ENCODE measurements at places on chromosomes 12 and 14.

DNA sequence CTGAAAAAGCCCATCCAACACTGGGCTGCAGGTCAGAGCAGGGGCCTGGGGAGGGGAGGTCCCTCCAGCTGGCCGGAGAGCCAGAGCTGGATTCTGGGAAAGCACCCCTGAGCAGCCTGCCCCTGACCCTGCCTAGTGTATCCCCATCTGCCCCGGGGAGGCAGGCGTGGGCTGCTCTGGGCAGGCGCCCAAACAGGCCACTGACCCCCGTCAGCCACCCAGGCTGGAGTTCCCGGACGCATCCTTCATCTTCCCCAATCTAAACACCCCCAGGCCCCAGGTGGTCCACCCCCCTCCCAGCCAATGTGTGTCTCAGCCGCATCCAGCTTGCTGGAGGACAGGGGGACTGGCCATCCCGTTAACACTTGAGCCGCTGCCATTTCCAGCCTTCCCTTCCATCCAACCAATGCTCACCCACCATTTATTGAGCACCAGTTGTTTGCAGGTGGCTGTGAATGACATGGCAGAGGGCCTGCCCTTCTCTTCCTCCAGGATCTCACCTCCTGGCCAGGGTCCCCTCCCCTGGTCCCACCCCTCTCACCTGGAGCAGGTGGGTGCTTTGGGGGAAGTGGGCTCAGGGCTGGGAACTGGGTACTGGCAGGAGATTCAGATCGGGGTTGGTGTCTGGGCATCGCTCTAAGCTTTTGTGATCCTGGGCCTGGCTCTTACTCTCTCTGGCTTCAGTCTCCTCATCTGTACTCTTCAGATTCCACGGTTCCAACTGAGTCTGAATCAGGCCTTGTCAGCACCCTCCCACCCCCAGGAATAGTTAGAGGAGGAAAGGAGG is 743 bp upstream of the DTX1 start:
- no peak for DNase-seq

- DNase-seq: peak; percentile 97
These were observed at the start of gene CTDSP2 for GRCh38 chr12:57846577-57847319. TSS of gene CTDSP2 (minus strand) at chr12:57846729. CDS start at chr12:57846435, 294 bp downstream.

DNA sequence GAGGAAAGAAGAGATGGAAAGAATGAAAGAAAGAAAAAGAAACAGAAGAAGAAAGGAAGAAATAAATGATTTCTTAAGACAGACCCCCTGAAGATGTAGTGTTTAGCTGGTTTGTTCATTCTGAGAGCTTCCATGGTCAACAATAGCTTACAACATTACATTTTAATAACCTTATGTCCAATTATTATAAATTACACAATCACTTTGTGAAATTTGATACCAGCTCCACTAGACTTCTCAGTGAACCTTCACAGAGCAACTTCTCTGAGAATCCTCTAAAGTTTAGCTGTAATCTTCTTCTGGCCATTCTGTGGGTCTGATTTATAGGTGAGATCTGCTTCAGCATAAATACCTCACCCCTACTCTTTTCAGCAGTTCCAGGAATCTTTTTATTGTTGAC is 27.9 kb downstream of the SIX1 start:
- DNase-seq: no peak

DNA sequence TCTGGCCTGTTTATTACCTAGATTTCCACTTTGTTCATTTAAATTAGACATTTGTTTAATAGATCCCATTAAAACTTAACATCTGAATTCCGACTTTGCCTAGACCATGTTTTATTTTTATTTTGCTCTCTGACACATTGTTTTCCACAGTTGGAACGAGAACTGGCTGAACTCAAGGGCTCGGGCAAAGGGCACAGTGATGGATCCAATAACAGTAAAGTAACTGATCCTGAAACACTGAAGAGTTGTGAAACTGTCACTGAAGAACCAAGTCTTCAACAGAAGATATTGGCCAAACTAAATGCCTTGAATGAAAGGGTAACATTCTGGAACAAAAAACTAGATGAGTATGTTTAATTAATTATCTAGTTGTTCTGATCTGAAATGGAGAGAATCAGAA is 39.7 kb downstream of the LRRC9 start:
- DNase-seq: no peak

- DNase-seq: peak; percentile 84
These were observed 29.3 kb downstream of the SLC38A2 start for GRCh38 chr12:46343118-46343852.

- DNase-seq: no peak
These were observed 36.0 kb downstream of the FMNL3 start for GRCh38 chr12:49671031-49671765.

DNA sequence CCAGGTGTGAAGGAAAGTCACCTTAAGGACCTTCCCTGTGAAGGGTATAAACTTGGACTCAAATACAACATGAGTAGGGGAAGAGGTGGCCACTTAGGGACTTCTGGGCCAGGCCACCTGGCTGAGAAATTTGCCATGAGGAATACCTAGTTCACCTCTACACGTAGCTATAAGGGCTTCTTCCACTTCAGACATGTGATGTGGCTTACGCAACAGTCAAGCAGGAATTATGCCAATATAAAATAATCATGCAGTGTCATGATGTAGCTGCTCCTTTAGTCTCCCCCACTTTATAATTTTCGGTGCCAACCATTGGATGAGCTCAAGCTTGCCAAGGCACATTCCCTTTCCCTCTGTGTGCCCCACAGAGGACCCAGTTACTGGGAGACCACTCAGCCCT is 166.6 kb upstream of the BCL2L14 start:
- no peak for DNase-seq

DNA sequence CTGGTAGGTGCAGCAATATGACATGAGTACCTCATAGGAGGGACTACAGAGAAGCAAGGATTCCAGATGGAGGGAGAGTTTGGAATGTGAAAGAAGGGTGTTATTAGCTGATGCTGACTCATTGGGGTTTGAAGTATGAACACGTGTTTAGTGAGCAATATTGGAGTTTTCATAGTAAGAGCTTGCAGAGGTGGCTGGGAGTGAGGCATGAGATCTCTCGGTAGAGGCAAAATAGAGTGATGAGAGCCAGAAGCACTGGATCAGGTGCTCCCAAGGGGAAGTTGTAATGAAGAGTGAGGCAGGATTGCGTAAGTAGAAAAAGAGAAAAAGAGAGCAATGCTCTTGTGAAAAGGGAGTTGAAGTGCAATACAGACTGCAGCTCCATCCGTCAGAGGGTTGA is 42.1 kb downstream of the MGST1 start:
- peak; percentile 46 for DNase-seq

- DNase-seq: peak; percentile 15
These were observed 190.5 kb downstream of the CACNA1C start for GRCh38 chr12:2243275-2243674.

- DNase-seq: peak; percentile 67
These were observed at the start of gene RIN3 for GRCh38 chr14:92513204-92513965. TSS of gene RIN3 (plus strand) at chr14:92513781. CDS start at chr14:92513933, 152 bp downstream.

DNA sequence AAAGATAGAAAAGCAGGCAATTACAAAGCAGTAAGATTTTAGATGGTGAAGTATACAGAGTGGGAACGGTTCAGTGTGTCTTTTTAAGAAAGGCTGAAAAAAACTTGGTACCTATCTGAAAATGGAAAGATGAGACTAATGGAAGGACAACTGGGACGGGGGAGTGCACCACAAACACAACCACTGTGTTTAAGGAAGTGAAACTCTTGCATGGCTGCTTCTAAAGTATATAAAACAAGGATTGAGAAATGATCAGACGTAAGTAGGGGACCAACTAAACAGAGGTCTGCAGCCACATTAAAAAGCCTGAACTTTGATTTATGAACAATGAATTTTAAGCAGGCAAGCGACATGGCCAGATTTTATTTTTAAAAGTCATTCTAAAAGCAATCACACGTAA is 328.6 kb downstream of the MDGA2 start:
- DNase-seq: no peak

- no peak for DNase-seq
These were observed 729 bp upstream of the M6PR start for GRCh38 chr12:8950221-8950527.

DNA sequence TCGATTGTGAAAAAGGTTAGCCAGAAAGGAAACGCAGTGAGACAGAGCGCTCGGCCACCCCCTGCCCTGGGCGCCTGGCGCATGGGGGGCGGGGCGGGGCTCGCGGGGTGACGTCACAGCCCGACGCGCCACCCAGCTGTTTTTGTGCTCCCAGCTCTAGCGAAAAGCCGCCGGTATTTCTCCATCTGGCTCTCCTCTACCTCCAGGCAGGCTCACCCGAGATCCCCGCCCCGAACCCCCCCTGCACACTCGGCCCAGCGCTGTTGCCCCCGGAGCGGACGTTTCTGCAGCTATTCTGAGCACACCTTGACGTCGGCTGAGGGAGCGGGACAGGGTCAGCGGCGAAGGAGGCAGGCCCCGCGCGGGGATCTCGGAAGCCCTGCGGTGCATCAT is at the start of gene GABARAPL1:
TSS of gene GABARAPL1 (plus strand) at position 139 of the 393 bp plus-strand sequence. CDS start at position 392, 253 bp downstream.
- peak; percentile 79 for DNase-seq

- DNase-seq: peak; percentile 34
These were observed 325.8 kb upstream of the DIO3 start for GRCh38 chr14:101235335-101236103.

- no peak for DNase-seq
These were observed 22.1 kb downstream of the IL26 start for GRCh38 chr12:68203460-68203875.

GRCh38 chr14:23564876-23565275 is 2.7 kb downstream of the AP1G2 start:
- DNase-seq: no peak

DNA sequence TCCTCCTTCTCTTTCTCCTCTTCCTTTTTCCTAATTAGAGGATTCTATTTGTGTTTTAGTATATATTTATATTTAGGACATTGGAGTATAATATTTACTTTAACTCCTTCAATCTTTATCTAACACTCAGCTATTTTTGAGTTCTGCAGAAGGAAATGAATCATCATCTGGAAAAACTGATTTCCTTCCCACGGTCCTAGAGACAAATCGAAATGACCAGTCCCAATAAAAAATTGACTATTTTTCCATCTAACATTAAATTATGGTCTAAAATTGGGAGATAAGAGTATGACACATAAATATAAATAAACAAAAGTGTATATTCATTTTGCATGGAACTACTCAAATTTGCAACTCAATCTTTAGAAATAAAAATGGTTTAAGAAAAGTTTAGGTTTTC is 167.4 kb downstream of the TMTC3 start:
- DNase-seq: peak; percentile 81

GRCh38 chr14:83885837-83886293 is 1644.1 kb upstream of the FLRT2 start:
- no peak for DNase-seq

DNA sequence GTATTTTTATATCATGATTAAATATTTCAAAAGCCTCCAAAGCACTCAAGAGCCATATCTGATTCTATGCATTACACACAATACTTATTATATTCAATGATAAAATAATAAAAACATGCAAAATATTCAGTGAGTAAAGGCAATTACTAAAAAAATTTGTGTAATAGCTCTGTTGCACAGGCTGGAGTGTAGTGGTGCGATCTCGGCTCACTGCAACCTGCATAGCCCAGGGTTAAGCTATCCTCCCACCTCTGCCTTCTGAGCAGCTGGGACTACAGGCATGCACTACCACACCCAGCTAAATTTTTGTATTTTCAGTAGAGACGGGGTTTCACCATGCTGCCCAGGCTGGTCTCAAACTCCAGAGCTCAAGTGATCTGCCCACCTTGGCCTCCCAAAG is 45.4 kb downstream of the SBNO1 start:
- DNase-seq: no peak

- DNase-seq: no peak
These were observed 1061.8 kb upstream of the SEL1L start for GRCh38 chr14:82595466-82595865.

DNA sequence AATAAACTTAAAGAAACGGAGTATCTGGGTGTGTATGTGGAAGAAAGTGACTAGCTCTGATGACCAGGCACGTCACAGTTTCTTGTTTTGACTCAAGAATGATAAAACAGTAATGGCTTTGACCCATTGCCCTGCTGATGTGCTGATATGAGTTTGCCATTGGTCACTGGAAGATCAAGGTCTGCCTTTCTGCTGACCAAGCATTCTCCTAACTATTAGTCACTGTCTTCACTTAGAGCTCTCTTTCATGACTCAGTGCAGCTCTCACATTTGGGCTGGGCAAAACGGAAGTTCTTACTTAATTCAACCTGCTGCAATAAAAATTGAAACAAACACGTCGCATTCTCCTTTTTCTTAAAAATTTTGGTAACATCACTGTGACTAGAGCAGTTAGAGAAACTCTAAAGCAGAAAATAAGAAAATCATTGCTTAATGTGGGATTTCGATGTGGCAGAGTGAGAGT is 366.7 kb downstream of the BTG1 start:
- DNase-seq: peak; percentile 99

GRCh38 chr12:60539592-60539991 is 943.8 kb downstream of the SLC16A7 start:
- peak; percentile 53 for DNase-seq

DNA sequence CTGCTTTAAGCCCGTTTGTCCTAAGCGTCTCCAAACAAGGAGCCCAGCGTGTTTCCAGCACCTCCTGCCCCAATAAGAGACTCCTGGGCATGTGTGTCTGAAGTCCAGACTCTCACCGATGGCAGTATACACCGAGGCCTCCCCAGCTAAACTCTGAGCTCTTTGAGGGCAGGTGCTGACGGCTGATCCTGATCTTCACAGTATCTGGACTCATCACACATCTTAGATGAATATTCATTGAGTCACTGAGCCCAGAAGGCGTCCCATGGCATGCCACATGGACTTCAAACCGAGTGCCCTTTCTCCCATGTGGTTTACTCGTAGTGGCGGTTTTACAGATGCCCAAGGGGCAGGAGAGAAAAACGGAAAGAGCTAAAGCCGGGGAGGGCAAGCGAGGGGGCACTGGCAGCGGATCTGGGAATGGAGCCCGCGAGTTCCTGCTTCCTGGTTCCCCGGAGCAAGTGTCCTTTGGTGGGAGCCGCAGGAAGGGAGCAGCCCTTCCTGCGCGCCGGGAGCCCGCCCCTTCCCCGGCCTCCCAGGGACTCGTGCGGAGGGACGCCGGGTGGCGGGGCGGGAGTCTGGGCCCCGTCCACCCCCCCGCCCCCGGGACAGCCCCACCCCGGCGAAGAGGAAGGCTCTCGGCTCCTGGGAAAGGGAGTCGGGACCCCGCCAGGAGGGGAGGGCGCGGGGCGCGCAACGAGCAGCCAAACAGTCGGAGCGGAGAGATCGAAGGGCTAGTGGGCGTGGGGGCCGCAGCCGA is 585 bp upstream of the TEAD4 start:
- peak; percentile 90 for DNase-seq

DNA sequence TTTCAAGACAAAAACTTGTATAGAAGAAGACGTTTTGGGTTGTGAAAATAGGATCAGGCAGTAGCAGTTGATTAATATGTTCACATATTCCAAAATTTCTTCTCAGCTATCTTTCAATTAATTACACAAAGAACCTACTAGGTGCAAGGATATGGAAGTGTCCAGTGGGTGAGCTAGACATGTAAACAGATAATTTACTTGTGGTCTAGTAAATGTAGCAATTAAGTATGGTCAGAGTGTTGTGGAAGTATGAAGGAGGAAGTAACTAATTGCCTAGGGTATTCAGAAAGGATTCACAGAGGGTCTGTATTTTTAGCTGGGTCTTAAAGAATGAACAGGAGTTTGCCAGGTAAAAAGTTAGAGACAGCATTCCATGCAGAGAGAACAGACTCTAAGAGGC is 5.9 kb downstream of the GOLGA5 start:
- no peak for DNase-seq

- no peak for DNase-seq
These were observed 13.6 kb upstream of the AMN start for GRCh38 chr14:102908766-102909455.
